Fibroblast of mammary gland (primary cell): ENCODE measurements at places on chromosomes 7 and 10.
A peak's percentile ranks its signal among the peaks of the same experiment; 100 is the strongest.

DNA sequence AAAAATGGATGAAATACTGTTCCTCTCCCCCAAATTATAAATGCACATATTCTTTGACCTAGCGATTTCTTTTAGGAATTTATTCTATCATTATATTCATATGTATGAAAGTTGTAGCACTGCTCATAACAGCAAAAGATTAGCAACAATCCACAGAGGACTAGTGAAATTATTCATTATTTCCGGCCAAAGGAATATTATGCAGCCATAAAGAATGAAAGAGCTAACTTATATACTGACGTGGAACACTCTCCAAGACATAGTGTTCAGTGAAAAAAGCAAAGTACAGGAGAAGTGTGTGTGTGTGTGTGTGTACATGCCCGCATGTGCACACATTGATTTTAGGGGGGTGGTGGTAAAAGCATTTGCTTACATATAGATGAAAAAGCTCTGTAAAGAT lies 23.3 kb downstream of the MMS19 start:
- DNase-seq = no peak

GRCh38 chr7:67487316-67487715 lies 490.7 kb downstream of the TYW1 start:
- no peak for DNase-seq

DNA sequence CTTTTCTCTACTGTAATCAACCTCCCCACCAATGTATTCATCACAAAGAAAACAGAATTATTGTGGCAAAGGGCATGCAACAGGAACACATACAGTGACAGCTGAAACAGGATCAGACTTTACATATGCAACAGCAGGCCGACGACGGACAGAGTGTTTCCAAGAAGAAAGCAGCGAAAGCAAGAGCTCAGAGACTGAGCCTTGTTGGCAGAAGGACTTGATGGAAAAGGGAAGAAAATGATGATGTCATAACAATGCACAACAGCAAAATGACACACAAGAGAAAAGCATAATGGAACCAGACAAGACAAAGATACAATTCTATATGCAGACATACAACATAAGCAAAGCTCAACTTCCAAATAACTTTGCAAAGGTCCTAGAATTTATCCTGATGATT lies 106.5 kb downstream of the ARHGAP12 start:
- DNase-seq = no peak

- no peak for DNase-seq
These were observed 74.1 kb upstream of the HDAC9 start for GRCh38 chr7:18421297-18422002.

DNA sequence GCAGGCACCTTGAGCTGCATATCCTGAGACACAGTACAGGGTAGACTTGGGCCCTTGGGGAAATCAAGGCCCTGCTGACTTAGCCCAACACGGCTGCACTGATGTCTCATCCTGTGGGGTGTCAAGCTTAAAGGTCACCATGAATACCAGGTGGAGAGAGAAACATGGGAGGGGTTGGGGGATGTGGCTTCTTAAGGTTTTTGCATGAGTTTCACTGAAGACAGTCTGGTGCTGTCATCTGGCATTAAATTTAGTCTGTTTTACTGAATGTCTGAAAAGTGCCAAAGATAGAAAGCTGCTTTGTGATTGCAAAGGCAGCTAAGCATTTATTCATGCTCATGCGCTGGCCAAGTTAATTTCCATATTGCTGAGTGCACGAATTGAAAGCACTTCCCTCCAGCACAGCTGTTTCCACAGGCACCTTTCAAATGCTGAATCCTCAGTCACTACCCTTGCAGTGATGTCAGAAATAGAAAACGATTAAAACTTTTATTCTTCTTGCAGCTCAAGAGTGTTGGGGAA lies 102.1 kb downstream of the OSBPL3 start:
- peak; percentile 40 for DNase-seq

- peak; percentile 33 for DNase-seq
These were observed 45.0 kb upstream of the DIP2C start for GRCh38 chr10:734481-734880.

DNA sequence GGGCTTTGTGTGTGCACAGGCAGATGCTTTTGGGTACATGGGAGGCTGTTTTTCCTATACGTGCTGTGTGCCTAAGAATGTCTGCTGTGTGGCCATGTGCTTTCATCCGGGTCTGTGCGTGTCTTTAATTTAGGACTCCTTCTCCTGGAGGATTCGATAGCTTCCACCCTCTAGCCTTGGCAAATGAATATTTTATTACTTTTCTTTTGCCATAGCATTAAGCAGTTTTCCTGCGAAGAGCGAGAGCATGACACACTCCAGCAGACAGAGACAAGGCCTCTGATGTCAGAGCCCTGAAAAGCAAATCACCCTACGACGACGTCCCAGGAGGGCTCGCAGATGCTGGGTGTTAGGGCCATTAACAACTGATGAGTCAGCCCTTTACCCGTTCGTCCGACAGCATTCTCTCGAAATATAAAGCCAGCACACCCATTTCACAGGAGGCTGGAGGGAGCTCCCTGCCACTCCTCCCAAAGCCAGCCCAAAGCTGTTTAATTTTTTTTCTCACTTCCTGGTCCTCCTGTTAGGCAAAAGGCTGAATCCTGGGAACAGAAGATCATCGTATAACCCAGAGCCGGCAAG lies 311.3 kb upstream of the ZMIZ1 start:
- DNase-seq = peak; percentile 84

DNA sequence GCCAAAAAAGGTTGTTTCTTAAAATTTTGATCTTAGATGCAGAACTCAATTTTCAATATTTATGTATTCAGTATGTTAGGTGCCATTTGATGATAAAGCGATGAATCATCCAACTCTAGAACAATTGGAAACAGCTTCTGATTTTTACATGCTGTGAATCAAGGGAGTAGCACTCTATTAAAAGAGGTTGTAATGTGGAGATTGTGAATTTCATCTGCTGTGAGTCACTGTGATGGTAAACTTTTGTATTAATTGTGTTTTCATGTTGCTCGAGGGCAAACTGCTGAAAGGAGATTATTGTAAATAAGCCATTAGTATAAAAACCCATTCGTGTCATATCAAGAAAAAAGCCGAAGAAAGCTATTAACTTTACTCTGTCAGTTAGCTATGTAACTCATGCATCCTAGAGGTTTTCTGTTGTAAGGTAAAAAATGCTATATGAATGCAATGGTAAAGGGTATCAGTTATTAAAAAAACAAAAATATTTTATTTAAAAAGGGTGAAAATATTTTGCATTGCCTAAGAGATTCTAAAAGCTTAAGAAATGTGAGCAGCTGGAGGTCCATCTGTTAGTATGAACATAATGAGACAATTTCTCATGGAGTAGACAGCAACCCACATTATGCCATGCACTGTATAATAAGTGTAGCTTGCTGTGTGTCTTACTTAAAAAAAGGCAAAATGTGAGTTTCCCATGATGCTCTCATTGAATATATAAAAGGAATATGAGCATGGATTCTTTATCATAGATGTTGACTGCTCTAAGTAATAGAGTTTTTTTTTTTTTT lies 511.0 kb upstream of the PCDH15 start:
- DNase-seq = peak; percentile 1

DNA sequence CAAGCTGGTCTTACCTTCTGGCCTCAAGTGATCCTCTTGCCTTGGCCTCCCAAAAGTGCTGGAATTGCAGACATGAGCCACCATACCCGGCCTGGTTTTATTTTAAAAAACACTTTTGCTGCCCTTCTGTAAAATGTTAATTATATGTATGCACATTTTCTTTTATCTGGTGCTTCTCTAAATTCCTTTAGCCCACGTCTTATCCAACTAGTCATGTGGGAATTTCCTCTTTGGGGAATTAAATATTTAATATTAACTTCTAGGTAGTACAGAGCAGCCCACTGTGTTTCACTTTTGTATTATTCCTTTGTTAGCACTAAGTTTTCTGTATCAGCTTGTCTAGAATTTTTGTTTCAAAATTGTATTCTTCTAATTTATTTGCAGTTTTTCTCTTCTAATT lies 181.7 kb upstream of the KAT6B start:
- DNase-seq = no peak

GRCh38 chr10:34760606-34761005 lies 54.5 kb downstream of the PARD3 start:
- DNase-seq = peak; percentile 24

DNA sequence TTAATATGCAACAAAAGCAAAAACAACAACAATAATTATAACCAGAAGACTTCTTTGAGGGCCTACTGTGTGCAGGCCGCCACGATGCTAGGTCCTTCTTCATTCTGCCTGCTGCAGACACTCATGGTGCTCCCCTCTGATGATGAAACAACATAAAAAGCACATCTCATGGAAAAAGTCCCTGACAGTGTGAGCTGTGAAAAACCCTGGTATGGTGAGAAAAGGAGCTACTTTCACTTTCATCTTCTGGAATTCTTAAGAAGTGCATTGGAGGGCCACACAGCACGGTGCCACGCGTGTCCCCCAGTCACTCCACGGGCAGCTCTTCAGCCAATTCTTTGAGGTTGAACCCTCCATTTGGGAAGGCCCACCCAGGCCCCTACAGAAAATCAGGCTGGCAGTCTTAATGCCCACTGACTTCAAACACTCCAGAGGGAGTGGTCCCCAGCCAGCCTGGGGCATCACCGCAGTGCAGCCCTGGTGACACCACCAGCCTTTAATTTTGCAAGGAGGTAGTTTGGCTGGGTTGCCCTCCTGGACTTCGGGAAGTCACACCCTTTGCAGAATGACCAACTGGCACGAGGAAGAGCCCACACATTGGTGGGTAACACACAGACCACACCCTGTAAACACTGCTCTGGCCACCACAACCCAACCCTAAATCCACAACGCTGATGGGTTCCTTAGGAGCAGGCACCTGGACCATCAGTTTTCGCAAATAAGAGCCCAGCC lies 7.7 kb downstream of the KCNMA1 start:
- DNase-seq = no peak

- DNase-seq = peak; percentile 45
These were observed 33.2 kb downstream of the C7orf33 start for GRCh38 chr7:148623586-148624282.

- no peak for DNase-seq
These were observed 50.4 kb upstream of the ZNF365 start for GRCh38 chr10:62323751-62324150.

GRCh38 chr7:5291301-5291700 lies 8.6 kb downstream of the SLC29A4 start:
- DNase-seq = no peak

DNA sequence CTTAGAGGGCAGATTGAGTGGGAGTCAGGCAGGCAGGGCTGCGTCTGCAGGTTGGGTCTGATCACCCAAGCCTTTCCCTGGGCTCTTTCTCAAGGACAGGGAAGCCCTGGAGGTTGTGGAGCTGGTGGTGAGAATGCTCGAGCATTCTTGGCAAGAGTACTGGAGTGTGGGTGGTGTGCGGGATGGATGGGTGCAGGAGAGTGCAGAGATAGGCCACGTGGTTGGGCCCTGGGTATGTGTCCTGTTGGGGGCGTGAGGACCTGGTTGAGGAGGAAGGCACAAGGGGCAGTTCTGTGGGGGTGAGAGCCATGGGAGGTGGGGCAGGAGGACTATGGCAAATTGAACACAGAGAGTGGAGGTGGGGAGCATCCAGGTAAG lies 135.9 kb downstream of the PTPN20 start:
- DNase-seq = no peak

- peak; percentile 35 for DNase-seq
These were observed at the start of gene ACTL6B for GRCh38 chr7:100655908-100656674. Gene ACTL6B (minus strand): TSS chr7:100656448. CDS start chr7:100656354, 94 bp downstream.

DNA sequence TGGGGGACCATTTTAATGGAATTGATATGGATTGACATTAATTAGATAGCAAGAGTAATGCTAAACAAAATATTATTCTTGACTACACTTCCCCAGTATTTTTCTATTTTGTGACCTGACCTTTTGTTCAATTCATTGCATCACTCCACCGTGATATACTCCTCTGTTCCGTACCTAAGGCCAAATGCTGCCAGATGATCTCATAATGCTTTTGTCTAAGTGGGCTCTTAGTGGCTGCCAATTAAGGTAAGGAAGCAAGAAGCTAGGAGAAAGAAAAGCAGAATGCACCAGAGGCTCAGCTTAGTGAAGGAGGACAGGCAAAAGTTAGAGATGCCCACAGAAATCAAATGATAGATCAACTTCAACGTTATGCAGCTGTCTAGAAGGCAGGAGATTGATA lies 36.4 kb downstream of the FEZF1 start:
- DNase-seq = peak; percentile 6

GRCh38 chr7:88922944-88923343 lies 127.4 kb upstream of the TEX47 start:
- no peak for DNase-seq

DNA sequence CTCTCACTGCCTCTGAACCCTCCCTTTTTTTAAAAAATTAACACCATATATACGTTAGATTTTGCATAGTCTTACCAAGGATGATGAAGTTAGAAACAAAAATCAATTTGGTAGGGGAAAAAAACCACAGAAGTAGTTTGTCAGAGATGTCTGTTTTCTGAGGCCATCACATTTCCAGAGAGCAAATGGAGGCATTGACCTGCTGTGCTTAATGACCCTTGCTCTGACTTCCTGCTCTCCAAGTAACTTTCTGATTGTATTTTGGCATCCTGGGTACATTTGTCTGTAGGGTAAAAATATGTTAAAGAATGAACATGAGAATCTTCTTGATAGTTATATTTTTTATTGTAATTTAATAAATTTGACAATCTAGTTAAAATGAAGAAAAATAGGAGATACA lies 140.2 kb downstream of the LCOR start:
- no peak for DNase-seq

DNA sequence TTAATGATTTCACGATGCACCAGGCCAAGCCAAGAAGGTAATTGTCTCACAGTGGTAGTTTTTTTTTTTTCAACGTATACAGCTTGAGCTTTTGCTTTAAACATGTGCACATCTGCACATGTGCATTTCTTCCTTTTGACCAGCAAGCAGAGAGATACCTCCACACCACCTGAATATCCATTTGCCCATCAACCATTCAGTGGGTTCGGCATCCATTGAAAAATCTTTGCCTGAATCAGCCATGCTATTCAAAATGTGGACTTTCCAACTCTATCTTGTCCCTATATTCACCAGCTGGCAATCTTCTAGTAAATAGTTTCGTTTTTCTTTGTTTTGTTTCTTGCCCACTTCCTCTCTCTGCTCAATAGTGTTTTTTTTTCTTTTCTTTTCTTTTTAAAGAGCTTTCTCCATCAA lies 7.7 kb upstream of the TRA2A start:
- DNase-seq = no peak

- DNase-seq = no peak
These were observed 84.9 kb downstream of the NAMPT start for GRCh38 chr7:106199813-106200364.

DNA sequence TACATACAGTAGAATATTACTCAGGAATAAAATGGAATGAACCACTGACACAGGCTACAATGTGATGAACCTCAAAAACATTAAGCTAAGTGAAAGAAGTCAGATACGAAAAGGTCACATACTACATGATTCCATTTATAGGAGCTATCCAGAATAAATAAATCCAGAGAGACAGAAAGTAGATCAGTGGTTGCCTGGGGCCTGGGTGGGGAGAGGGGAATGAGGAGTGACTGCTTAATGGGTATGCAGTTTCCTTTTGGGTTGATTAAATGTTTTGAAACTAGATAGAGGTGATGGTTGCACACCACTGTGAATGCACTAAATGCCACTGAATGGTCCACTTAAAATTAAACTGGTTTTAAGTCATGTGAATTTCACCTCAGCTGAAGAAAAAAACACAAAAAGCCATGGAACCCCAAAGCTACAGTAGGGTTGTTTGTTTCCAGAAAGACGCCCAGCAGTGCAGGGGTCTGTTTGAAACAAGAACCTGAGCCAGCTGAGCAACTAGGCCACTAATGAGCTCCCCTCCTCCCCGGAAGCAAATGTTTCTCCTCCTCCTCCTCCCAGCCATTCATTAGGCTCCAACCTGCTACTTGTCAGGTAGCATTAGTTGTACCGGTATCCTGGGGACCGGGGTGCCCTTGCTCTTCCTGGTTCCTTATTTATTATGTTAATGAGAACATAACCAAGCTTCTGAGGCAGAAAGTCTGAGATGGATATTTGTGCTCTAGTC lies 168.4 kb downstream of the EVX1 start:
- DNase-seq = no peak
